Stimulated activated CD8-positive, alpha-beta memory T cell treated with anti-CD3 and anti-CD28 coated beads, Interleukin-12 subunit alpha, Interleukin-12 subunit beta, amount 100 ng/mL, for 1 hour (primary cell): ENCODE measurements at places on chromosomes 3 and 15.
A peak's percentile ranks its signal among the peaks of the same experiment; 100 is the strongest.

DNA sequence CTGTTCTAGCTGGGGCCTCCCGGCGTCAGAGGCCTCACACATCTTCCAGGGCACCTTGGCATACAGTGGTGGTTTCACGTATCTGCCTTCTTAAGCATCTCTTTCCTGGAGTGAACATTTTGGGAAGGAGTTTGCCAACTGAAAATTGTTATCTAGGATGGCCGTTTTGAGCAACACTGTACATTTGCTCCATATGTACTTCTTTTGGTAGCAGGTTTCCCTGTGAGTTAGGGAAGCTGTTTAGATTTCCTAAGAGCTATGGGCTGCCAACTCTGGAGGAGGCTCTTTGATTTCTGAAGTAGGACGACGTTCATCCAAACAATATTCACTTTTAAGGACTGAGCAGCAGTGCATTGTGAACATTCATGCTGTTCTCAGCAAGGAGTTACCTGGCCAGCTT lies 665.9 kb downstream of the SQOR start:
- no peak for DNase-seq

- no peak for DNase-seq
Observed at GRCh38 chr3:32660634-32661033, 24.4 kb upstream of the CNOT10 start.

GRCh38 chr15:31214158-31214863 lies 112.3 kb upstream of the KLF13 start:
- no peak for DNase-seq

- DNase-seq = peak; percentile 61
Observed at GRCh38 chr3:50436114-50436674, 67.2 kb downstream of the CACNA2D2 start.

DNA sequence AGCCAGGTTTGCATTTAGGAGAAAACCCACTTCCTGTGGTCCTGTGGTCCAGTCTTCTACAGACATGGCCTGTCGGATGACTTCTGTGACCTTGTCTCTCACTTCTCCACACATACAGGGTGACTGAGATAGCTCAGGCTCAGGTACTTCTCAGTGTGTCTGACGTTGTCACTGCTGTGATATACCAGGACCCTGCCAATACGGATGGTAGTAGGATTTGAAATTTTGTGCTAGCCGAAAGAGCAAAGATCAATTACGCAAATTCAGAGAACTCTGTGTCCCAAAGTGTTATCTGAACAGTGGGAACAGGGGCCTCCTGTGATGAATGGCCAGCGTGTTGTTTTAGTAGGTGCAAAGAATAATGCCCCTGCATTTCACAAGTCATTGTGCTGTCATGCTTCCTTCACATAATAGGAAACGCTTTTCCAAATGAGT lies 128.9 kb downstream of the MCTP2 start:
- DNase-seq = no peak

DNA sequence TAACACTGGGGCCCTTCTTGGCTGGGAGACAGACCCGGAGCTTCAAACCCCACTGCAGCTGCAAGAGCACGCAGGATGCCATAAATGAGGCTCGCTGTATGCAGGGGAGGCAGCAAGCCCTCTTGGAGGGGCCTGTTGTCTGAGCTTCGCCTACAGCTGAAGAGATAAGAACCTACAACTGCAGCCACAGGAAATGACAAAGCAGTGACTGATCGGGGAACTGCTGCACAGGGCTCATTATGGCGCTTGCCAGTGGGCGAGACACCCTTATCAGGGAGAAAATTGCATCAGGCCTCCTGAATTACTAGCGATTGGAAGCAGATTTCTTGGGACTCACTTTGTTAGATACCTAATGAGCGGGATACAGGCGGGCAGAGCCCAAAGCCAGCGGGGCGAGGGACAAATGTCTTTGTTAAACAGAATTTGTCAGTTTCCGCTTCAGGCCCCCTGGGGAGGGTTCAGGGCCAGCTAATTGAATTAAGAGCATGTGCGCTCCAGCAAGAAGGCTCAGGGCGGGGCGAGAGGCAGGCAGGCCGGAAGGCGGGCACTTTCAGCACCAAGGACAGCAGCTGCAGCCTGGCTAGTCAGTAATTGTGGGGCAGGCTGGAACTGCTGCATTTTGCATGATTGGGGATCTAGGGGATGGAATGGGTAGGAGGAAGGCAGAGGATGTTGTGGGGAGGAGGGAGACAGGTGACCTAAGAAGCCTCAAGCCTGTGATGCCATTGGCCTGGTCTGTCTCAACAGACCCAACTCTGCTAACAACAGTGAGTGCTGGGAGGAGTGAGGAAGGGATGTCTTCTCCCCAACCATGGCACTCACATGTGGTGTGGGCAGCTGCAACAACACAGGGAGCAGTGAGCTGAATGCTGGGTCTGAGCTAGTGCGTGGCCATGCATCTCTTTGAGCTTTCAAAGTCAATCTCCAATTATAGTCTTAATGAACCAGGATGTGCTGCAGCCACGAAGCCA lies 55.3 kb downstream of the CCDC33 start:
- peak; percentile 36 for DNase-seq

DNA sequence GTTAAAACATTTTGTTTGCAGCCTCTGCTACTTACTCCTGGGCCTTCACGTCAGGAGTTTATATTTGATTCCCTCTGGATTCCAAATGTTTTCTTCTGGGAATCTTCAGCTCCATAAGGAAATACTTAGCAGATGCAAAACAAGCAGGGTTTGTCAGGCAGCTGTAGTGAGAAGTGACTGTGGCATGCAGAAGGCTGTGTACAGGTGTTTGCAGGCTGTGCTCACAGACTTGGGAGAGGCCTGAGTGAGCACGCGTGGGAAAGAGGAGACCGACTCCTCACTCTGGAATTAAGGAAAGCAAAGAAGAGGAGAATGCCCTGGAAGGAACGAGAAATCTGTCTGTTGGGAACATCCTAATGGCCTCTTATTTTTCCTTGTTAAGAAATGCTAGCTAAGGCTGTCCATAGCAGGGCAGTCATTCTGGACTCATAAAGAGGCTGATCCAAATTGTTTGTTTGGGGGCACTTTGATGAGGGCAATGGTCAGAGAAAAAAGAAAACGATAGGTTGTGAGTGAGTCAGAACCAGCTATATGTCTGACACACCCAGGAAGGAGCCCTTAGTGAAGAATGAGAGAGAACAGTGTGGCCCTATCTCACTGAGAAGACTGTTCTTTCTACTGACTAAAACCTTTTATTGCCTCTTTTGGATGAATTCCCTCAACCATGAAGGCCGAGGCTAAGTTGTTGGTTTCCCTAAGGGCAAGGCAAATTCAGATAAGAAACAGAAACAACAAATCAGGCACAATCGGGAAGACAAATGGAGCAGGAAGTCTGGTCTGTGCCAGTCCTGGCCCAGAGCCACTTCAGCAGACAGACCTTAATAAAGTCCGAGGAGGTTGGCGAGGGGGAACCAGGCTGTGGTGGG lies 82.6 kb downstream of the TGFBR2 start:
- no peak for DNase-seq

GRCh38 chr15:64151727-64152506 lies at the start of gene SNX22:
Gene SNX22, plus strand, starts transcription at chr15:64151731. Its CDS starts 45 bp downstream, at chr15:64151776.
- no peak for DNase-seq

DNA sequence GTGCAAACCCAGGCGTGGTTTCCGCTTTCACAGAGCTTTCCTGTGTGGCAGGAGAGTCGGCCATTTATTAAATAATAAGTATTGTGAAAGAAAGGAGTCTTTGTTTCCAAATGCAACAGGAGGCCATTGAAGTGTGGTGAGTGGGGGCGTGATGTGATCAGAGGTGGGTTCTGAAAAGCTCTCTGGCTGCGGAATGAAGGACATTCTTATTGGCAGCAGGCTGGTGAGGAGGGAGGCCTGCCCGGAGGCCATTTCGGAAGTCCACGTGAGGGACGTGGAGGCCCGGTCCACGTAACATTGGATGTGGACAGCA lies 11.1 kb downstream of the ARNT2 start:
- DNase-seq = no peak

GRCh38 chr3:53464424-53464823 lies 30.0 kb upstream of the CACNA1D start:
- no peak for DNase-seq

GRCh38 chr3:26505399-26505798 lies 117.2 kb upstream of the LRRC3B start:
- DNase-seq = no peak

DNA sequence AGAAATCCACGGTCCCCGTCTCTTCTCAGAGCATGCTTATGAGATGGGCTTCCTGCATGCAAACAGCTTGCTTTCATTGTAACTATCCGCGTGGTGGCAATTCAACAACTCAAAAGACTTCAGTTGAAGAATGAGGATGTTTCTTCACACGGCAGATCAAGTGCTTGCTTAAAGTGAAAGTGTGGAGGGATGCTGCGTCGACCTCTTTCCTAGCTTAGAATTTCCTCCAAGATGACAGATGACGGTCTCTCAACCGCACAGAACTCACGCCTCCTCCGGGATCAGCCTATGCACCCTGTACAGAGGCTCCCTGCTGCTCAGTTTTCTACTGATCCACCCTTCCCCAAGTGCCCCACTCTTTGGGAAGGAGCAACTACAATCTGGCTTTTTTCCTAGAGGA lies 47.8 kb downstream of the PCSK6 start:
- DNase-seq = no peak

DNA sequence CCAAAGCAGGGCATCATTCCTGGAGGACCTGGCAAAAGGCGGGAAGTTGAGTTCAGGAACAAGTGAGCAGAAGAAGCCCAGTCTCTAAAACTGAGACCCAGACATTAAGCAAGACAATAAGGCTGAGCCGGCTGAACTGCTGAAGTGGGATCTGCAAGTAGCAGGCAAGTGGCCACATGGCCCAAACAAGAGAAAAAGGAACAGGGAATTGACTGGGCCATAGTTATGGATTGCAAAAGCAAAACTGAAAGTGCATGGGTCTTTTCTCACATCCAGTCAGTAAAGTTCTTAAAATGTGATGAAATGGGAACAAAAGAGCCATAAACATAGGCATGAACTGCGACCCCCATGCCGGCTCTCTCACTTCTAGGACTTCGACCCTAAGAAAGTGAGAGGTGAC lies 101.2 kb downstream of the SCN11A start:
- DNase-seq = no peak

DNA sequence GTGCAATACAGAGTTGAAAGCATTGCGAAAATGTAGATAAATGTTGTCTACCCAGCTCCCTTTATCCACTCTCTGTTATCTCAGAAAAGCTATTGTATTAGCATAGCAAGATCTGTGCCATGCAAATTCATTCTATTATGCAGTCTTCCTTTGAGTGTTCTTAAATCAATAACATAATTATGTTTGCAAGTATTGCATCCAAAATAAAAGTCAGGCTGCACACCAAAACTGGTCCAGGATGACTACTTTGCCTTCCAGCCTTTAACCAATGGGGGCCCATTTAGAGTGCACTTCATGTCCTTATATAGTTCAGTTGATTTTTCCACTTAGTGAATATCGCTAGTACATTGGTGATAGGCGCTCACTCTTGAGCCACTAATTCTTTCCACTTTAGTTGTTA lies 107.4 kb upstream of the MLF1 start:
- DNase-seq = no peak

DNA sequence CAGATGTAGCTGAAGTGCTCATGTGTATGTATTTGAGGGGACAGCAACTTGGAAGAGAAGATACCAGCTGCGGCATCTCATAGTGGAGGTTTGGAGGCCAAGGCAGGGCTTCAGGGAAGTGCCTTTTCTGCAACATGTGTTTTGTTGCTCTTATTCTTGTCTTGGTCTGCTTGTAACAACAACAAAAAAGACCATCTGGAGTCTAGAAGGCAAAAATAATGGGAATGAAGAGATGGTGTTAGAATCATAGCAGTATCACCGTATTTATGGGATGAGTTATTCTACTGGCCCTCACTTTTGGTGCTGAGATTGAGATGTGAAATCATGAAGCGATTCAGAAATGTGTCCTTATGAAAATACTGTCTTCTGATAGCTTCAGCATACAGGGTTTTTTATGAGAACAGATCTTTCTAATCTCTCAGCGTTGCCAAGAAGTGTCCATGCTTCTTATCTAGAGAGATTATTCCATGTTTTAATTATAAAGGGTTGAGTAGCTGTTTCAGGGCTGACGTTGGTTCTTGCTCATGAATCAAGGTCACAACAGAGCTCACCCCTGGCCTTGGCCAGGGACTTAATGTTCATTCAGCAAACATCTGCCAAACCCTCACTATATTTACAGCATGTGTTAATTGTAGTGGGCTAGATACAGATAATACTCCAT lies 58.0 kb downstream of the ITPR1 start:
- DNase-seq = no peak

- no peak for DNase-seq
Observed at GRCh38 chr15:29105151-29105854, 164.3 kb downstream of the NSMCE3 start.

GRCh38 chr3:184371570-184372018 lies 6.4 kb downstream of the THPO start:
- peak; percentile 39 for DNase-seq

GRCh38 chr15:96268442-96269204 lies 61.9 kb upstream of the NR2F2 start:
- no peak for DNase-seq

DNA sequence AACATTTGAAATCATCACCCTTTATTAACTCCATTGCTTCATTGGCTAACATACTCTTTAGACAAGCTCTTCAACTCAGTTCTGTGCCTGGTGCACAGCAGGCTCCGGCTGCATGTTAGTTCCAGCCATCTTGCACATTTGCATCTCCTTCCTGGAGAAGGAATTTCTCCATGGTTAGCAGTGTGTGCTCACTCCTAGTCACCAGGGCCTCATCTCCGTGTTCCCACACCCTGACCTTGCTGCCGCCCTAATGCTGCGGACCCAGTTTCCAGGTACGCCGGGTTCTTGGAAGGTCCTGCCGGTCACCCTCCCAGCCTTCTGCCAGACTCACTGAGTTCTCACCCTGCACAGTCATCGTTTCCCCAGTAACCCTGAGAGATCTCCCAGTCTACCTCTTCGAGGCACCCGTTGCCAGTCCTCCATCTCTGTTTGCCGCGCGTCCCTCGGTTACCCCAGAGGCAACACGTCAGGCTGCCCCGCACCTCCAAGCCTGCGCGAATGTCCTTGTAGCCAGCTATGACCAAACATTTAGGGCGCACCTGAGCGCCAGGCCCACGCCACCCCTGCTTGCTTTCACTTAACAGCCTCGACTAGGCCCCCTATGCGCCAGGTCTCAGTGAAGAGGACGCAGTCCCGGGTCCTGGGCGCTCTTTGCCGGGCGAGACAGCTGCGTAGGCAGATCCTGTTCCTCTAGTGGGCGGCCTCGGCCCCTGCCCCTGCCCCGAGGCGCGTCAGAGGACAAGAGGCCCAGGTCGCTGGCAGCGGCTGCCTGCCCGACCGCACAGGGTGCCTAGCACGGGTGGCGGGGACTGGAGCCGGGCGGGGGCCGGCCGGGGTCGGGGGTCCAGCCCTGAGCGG lies 747 bp upstream of the ZNF592 start:
- DNase-seq = peak; percentile 55
